ENCODE measurements at places on chromosomes 2 and 18.

DNA sequence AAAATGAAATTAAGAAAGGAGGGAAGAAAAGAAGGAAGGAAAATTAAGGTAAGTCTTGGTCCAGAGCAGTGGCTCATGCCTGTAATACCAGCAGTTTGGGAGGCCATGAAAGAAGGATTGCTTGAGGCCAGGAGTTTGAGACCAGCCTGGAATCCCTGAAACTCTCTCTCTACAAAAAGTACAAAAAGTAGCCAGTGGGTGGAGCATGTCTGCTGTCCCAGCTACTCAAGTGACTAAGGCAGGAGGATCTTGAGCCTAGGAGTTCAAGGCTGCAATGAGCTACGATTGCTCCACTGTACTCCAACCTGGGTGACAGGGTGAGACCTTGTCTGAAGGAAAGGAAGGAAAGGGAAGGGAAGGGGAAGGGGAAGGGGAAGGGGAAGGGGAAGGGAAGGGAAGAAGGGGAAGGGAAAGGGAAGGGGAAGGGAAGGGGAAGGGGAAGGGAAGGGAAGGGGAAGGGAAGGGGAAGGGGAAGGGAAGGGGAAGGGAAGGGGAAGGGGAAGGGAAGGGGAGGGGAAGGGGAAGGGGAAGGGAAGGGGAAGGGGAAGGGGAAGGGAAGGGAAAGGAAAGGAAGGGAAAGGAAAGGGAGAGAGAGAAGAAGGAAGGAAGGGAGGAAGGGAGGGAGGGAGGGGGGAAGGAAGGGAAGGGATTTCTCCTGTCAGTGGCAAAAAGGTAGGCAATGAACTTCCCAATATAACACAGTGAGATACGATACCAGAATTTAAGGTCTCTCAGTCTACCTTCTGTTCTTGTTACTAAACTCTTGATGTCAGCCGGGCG, 412.8 kb downstream of the CMPK2 start:
- no peak for DNase-seq

- DNase-seq = no peak
These were observed 27.4 kb downstream of the EVX2 start for GRCh38 chr2:176056406-176056805.

GRCh38 chr2:203330434-203330833, 2.2 kb downstream of the ABI2 start:
- no peak for DNase-seq

- DNase-seq = no peak
These were observed 442.5 kb upstream of the KLHL29 start for GRCh38 chr2:22942441-22942840.

DNA sequence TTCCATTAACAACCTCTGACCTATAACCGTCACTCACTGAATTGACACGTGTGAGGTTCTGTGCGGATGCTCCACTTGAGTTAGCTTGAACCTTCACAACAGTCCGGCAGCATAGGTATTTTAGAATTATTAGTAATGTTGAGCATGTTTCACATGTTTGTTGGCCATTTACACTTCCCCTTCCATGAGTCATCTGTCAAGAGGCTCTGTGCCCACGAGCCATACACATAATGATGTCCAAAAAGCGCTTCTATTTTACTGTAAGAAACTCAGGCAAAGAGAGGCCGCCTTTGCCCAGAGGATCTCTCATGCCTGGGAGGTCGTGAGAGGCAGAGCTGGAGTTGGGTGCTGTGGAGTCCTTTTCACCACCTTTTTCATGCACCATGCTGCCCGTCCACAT, 28.9 kb upstream of the TMEM214 start:
- no peak for DNase-seq

- DNase-seq = no peak
These were observed 228.7 kb downstream of the IKZF2 start for GRCh38 chr2:212922701-212923100.

DNA sequence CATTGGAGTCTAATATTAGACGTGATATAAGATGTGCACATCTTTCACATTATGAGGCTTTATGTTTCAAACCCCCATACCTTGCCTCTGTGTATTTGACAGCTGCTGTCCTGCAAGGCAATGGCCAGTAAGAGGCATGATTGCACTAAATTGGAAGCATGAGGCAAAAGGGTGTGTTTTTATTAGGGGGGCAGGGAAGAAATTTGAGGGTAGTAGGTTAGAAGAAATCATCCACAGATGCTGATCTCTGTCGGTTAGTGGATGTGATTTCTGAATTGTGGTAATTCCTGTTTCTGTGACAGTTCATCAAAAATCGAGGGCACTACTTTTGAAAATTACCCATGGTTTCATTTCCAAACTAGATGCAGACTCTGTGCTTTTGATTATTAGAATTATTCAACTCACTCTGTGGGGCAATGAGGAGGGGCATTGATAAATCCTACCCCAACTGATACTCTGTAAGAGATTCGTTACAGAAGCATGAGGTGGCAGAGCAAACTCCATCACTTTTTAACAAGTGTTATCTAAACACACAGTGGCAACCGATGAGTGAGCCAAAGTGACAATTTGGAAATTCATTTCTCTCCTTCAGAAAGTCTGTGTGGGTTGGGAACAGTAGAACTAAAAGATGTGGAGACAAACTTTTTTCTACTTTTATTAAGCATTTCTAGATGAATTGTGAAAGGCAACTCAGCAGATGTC, 453.0 kb downstream of the ARHGAP15 start:
- DNase-seq = no peak

DNA sequence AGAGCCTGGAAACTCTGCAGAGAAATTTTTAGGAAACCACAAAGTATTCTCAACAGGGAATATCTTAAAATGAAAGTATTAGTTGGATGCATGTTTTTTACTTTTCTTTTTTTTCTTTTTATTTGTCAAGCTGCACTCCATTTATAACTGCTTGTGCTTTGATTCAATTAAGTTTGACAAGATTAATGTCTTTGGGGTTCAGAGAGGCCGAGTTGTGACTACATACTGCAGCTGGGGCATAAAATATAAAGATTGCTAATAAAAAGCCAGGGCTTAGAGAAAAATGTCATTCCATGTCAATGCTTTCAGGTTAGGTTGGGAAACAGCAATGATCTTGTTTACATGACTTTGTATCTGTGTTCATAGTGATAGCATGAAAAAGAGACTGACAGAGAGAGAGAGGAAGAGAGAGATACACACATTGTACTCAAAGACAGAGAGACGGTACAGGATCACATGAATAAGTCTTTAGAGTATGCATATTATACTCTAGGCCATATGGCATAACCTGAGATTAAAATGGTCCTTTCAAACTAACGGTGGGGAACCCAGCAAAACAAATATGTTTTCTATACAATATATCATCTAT, 1022.3 kb upstream of the CNTNAP5 start:
- no peak for DNase-seq

DNA sequence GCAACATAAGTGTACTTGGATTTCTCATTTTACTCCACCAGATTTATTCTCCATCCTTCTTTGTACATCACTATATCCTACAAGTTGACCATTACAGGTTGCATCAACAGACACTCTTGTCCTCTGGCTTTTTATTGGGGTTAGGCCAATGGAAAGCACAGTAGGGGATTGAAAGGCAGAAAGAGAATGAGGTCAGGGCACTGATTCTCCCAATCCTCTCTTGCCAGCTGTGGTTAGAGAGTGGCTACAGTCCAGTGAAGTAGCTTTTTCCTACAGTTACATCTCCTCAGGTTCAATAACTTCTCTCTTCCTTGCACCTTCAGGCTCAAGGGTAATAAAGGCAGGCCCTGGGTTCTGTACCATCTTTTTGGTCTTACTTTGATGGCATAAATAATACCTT, 20.2 kb upstream of the COL5A2 start:
- no peak for DNase-seq

DNA sequence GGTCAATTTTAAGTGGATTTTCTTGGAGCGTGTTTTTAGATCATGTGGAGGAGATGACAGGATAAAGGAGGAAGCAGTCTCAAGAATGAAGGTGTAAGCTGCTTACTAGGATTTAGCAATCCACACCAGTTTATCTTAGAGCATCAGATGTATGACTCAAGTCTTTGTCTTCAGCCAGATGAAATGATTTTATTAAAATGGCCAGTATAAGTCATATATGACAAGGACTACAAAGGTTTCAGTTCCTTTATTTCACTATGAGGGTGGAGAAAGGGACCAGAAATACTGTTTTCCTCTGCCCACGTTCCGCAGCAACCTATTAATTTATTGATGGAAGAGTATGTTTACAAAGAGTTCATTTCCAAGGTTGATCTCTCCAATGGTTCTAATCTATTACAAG, 970.5 kb upstream of the SLC39A10 start:
- no peak for DNase-seq

- DNase-seq = no peak
These were observed 605.2 kb upstream of the LRRTM4 start for GRCh38 chr2:78127424-78127823.

GRCh38 chr2:134420259-134420658, 166.4 kb downstream of the MGAT5 start:
- no peak for DNase-seq

DNA sequence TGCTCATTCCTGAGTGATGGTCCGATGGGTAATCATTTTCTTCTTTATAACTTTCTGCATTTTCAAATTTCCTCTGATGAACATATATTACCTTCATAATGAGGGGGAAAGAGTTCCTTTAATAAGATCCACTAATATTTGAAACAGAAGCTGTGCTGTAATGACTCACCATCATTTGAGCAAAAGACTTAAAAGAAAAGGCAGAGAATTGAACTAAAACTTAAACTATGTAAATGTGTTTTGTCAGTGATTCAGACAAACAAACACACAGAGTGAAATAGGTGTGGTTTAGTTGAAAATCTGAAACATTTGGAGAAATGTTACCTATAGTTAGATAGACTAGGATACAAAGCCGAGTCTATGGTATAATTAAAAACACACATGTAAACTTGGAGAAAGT, 209.6 kb downstream of the STK39 start:
- DNase-seq = no peak

GRCh38 chr2:152405206-152406118, 70.5 kb downstream of the FMNL2 start:
- no peak for DNase-seq

DNA sequence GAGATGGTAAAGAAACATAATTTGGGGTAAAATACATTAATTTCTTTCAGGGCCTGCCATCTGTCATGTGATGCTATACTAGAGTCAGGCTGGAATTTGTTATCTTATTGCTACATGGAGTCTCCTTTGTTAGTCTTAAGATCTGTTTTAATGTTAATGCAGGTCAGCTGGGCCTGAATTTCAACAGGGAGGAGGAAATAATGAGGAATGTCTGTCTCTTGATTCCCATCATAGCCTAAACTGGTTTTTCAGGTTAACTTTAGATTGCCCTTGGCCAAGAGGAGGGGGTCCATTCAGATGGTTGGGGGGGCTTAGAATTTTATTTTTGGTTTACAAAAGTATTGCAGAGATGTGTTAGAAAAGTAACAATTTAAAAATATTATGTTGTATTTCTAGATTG, 19.0 kb upstream of the FEZ2 start:
- DNase-seq = no peak

DNA sequence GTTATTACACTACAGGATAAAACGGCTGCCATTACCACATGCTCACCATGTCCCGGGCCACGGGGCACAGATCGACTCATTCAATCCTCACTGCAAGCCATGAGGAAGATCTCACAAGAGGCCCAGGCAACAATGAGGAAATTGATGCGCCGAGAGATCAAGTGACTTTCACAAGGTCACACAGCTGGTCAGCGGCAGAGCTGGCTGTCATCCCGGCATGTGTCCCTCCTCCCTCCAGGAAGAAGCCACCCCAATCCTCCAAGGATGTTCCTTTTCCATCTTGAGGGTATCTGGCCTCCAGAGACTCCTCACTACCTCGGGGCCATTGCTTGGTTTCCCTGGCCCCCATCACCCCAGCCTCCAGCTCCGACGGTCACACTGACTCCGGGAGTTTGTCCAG, 65.3 kb upstream of the GLI2 start:
- no peak for DNase-seq

DNA sequence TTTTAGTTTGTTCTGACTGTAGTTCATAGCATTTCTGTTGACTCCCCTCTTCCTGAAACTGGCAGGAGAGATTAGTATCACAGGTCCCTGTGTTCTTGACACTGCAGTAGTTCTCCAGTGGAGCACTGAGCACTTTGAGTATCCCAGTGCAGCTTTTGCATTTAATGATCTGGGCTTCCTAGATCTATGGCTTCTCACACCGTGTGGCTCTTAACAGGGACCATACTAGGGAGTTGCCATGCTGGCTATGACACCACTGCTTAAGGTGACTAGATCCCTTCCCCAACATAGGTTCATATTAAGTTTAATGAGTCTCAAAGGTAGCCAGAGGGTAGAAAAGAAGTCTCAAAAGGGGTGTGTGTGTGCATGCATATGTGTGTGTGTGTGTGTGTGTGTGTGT, 6.2 kb upstream of the MSTN start:
- DNase-seq = no peak

DNA sequence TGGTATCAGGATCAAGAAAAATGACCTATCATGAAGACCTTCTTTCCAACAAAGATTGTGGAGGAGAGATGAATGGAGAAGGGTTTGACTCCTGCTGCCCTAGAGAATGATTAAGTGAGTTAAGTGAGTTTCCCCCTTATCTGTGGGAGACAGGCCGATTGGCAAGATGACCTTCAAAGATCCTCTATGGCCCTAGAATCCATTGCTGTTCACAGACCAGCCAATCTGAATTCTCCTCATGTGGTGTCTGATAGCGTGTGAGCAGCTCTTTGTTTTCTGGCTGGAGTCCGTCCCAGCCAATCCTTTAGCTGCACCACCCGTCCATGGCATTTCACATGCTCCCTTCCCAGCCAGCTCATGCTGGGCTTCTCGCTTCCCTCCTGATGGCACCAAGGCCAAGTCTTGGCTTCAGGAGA, 79.4 kb downstream of the MARCHF4 start:
- DNase-seq = no peak

DNA sequence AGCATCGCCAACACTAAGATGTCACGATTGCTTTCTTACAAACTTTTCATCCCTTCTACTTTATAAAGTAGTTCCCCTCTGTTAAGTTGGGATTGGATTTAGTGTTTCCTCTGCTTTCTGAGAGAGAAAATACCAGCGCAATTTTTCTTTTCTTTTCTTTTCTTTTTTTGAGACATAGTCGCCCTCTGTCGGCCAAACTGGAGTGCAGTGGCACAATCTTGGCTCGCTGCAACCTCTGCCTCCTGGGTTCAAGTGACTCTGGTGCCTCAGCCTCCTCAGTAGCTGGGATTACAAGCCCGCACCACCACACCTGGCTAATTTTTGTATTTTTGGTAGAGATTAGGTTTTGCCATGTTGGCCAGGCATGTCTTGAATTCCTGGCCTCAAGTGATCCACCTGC, 9.0 kb downstream of the RELCH start:
- no peak for DNase-seq

DNA sequence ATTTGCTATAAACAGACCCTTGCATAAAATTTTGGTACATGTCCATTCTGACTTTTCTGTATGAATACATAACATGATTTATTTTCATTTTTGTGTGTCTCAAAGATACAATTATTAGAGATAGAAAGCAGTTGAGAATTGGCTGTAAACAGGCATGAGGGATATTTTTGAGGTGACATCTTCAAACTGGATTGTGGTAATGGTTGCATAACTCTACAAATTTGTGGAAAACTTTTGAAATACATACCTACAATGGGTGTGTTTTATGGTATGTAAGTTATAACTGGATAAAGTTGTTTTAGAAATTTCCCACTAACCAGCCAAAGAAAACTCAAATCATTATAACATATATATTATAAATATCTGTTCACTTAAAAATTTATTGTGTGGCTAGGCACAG, 39.6 kb downstream of the GREB1L start:
- no peak for DNase-seq

- DNase-seq = no peak
These were observed 3.7 kb upstream of the ASIC4 start for GRCh38 chr2:219510512-219511135.

GRCh38 chr18:6222271-6222670, 192.4 kb downstream of the L3MBTL4 start:
- DNase-seq = no peak

Data from GM12878 (cell line).